CD8-positive, alpha-beta memory T cell (primary cell): ENCODE measurements at places on chromosomes 16 and 17.
A peak's percentile ranks its signal among the peaks of the same experiment; 100 is the strongest.

DNA sequence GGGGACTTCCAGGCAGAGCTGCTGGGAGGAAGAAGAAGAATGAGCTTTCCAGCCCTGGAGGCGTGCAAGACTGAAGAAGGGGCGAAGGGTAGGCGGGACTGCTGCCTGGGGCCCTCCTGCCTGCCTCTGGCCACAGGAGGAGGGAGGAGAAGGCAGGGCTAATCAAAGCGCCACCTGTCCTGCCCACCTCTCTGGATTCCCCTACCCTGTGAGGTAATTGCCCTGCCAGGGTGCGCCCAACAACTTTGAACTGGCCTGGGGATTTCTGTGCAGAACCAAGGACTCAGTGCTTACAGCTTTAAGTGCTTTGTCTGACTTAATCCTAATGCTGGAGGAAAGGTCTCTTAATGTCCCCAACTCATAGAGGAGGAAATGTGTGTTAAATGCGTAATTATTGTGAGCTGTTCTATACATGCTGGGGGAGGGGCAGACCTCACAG is at the start of gene NOXO1:
Gene NOXO1, minus strand, starts transcription at position 72 of the 439 bp plus-strand sequence. CDS start 290 bp downstream, outside the sequence.
- DNase-seq, result no peak

DNA sequence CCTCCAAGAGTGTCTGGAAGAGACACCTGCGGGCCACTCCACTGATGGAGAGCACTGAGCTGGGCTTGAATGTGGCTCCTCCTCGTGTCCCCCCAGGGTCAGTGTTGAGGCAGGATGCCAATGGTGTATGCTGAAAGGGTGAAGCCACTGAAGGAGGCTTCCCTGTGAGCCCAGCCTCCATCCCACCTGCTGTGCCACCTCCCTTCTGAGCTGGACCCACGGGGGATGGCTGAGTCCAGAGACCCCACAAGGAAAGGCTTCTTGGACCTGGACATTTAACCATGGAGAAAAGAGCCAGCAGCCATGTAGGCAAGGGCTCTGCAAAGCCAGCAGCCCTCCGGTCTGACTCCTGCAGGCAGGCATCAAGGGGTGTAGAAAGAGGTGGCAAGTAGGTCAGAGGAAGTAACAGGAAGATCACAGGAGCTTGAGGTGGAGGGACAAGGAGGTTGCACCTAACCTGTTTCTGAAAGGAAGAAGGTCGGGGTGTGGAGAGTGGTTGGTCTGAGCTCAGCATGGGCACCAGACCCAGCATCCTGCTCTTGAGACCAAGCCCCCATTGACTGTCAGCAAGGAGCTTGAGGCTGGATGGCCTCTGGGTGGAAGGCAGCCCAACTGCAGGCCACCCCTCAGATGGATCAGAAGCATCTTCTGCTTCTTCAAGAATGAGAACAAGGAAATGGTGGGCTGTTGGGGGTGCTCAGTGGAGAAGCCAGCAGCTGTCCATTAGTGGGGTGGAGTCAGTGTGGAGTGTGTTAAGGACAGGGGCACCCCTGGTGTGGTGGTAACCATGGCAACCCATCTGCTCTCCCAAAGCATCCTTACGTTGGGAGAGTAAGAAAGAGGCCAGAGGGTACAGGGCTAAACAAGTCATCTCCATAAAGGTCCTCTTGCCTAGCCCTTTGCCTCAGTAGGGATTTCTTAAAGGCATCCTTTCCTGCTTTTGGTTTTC is 80.7 kb downstream of the PLD6 start:
- peak; percentile 35 for DNase-seq

DNA sequence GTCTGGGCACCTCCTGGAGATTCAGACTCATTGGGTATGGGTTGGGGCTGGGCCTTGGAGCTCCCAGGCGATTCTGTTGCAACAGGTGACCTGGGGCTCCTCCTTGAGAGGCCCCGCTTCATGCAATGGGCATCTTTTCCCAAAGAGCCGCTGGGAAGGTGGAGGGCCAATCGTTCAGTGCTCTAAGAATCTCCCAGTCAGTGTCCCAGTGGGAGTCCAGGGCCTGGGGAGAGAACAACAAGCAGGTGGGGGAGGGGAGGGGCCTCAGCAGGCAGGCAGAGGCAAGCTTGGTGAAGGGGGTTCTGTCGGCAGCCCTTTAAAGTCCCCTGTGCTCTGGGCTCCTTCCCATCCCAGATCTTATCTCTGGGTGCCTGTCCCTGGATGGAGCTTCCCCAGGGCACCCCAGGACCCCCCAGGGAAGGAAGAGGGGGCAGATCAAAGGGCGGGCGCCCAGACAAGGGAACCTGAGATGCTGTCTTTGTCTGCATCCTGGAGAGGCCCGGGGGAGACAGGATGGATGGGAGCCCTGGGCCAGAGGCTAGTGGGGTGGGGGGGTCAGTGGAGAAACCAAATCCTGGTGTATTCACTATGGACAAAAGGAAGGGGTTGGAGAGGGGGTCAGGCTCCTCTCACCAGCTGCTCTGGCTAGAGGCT is 30.5 kb upstream of the NXPH3 start:
- DNase-seq, result no peak

- no peak for DNase-seq
These were observed 1165.6 kb upstream of the CDH8 start for GRCh38 chr16:63201851-63202250.

- no peak for DNase-seq
These were observed 190.9 kb upstream of the GSE1 start for GRCh38 chr16:85422196-85422631.

- no peak for DNase-seq
These were observed 17.2 kb downstream of the KATNB1 start for GRCh38 chr16:57752581-57753447.

GRCh38 chr17:58493506-58493905 is 5.3 kb upstream of the HSF5 start:
- DNase-seq, result no peak

DNA sequence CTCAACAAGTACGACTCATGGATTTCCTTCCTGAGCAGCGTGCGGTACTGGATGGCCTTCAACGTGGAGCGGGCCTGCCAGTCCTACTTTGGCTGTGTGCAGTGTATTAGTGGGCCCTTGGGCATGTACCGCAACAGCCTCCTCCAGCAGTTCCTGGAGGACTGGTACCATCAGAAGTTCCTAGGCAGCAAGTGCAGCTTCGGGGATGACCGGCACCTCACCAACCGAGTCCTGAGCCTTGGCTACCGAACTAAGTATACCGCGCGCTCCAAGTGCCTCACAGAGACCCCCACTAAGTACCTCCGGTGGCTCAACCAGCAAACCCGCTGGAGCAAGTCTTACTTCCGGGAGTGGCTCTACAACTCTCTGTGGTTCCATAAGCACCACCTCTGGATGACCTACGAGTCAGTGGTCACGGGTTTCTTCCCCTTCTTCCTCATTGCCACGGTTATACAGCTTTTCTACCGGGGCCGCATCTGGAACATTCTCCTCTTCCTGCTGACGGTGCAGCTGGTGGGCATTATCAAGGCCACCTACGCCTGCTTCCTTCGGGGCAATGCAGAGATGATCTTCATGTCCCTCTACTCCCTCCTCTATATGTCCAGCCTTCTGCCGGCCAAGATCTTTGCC is 9.0 kb downstream of the HAS3 start:
- DNase-seq, result no peak

DNA sequence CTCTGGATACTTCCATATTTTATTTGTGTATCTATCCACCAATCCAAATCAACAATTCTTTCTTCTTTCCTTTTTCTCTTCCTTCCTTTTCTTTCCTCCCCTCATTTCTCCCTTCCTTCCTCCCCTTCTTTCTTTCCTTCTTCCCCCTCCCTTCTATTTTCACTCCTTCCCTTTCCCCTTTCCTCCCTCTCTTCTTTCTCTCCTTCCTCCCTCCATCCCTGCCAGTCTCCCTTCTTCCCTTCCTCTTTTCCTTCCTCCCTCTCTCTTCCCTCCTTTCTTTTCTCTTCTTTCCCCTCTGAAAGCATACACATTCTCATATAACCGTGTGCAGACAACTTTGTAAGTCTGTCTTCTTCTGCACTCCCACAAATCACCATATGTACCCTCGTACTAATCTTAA is 382.3 kb upstream of the MAF start:
- no peak for DNase-seq

DNA sequence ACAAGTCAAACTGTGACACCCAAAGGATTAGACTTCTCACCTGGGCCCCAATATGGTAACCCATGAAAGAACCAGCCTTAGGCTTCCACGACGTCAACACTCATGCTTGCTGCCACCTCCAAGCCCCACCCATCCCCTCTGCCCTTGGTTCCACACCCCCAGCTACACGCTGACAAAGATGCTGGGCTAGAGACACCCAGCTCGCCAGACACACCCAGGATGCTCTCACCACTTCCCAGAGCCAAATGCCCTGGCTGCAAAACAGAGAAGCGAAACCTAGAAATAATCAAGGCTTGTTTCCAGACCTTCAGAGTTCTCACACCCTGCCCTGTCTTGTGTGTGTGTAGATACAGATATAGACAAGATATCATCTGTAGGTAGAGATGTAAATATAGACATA is 26.0 kb upstream of the ADCY9 start:
- peak; percentile 66 for DNase-seq

- peak; percentile 89 for DNase-seq
These were observed 113.2 kb downstream of the PRKCB start for GRCh38 chr16:23948949-23949411.

DNA sequence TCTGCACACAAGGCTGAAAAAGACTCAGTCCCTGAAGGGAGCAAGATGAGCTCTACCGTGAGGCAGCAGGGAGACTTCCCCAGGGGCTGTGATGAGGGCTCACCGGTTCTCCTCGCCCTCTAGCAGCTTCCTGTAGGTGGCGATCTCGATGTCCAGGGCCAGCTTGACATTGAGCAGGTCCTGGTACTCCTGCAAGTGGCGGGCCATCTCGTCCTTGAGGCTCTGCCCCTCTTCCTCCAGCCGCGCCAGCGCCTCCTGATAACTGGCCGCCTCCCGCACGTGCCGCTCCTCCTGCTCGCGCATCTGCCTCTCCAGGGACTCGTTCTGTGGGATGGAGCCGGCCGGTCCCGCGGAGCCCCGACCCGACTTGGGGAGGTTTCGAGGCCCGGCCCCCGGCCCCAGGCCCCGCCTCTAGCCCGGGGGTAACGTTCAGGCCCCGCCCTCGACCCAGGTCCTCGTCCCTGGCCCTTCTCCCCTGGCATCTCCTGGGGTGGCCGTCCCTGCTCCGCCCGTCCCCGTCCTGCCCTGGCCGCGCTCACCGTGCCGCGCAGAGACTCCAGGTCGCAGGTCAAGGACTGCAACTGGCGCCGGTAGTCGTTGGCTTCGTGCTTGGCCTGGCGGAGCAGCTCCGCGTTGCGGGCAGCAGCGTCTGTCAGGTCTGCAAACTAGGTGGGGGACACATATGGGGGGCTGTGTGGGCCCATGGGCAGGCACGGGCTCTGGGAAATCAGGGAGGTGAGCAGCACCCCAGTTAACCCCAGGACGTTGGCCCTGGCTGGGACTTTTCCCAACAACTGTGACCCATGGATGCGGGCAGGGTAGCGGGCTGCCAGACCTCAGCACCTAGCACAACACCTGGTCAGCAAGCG is 3.9 kb downstream of the GFAP start:
- peak; percentile 22 for DNase-seq

- no peak for DNase-seq
These were observed 910 bp downstream of the WBP2 start for GRCh38 chr17:75854101-75854748.

DNA sequence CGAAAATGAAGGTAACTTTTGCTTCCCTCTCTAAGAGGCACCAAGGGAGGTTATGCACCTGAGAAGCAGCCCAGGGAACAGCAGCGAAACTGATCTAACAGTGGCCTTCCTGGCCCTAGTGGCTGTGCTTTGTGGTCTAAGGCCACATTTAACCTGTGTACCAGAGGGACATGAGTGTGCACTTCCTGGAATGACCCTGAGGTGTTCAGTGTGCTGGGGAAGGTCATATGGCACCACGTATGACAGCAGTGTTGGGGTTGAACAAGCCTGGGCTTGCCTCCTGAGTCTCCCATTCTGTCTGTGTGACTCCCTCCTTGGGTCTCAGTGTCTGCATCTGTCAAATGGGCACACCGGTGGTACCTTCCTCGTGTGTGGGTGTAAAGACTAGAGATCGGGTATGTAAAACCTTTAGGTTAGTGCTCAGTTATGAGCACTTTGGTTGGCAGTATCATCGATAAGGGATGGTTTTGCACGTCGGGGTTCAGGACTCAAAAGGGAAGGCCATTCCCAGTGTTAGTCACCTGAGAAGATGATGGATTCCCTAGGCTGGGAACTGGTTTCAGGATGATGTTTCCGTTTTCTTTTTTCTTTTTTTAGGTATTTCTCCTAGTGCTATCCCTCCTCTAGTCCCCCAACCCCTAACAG is 31.9 kb downstream of the PLCG2 start:
- DNase-seq, result no peak

GRCh38 chr17:81310949-81311550 is 15.9 kb upstream of the SLC38A10 start:
- no peak for DNase-seq
